Gastroesophageal sphincter (tissue), 4 donors: ENCODE measurements at places on chromosomes 7 and 10. TPM values are rescaled to one million over a fixed set of nuclear protein-coding genes. Genes with fewer than 3 reads are reported as not detected.

Gene ANKRD2
- not detected for total RNA-seq

Gene CCZ1B
- total RNA-seq: 41.6 TPM

Gene RASSF4
- total RNA-seq: 57.7 TPM

Gene TMEM130
- total RNA-seq: 0.15 TPM

Gene WEE2
- total RNA-seq: not detected

Gene METTL27
- total RNA-seq: 4.4 TPM

Gene CALML5
- total RNA-seq: not detected

Gene HNRNPF
- 215 TPM for total RNA-seq

Gene C10orf105
- total RNA-seq: 0.13 TPM

Gene SOSTDC1
- total RNA-seq: 3.4 TPM

Gene ZNF467
- 15.4 TPM for total RNA-seq

Gene TUBGCP2
- total RNA-seq: 35.8 TPM

Gene MMP21
- total RNA-seq: 0.13 TPM

Gene OPN4
- not detected for total RNA-seq

Gene OR2F2
- total RNA-seq: not detected

Gene CYP2C19
- 0.89 TPM for total RNA-seq

Gene CRPPA
- 4.7 TPM for total RNA-seq

DNA sequence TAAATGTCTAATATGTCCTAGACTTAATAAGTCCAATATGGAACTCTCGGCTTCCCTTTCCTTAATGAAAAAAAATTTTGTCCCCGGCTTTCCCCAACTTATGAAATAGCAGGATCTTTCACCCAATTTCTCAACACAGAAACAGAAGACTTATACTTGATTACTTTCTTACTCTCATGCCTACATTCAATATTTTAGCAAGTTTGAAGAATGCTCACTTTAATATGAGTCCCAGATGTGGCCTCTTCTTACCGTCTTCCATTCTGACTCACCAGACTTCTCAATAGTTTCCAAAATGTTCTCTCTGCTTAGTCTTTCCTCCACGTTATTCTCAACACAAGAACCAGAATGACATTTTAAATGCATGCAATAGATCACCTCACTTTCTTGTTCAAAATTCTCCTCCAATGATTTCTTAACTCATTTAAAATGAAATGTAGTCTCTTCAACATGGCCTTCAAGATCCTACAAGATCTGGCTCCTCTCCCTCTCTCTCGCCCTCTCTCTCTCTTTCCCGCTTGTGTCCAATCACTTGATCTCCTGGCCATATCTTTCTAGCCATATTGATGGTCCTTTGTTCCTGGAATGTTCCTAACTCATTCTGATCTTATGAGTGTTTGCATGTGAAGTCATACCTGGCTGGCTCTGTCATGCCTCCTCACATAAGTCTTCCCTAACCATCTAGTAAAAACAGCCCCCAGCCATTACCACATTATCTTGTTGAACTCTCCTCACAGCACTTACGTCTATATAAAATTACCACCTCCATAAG, 119.7 kb upstream of the FAM3C start:
- no peak for ATAC-seq

- ATAC-seq: no peak
Measured at GRCh38 chr7:151790095-151790829, 86.7 kb downstream of the PRKAG2 start.

- no peak for ATAC-seq
Measured at GRCh38 chr7:21719846-21720245, 177.0 kb downstream of the DNAH11 start.

DNA sequence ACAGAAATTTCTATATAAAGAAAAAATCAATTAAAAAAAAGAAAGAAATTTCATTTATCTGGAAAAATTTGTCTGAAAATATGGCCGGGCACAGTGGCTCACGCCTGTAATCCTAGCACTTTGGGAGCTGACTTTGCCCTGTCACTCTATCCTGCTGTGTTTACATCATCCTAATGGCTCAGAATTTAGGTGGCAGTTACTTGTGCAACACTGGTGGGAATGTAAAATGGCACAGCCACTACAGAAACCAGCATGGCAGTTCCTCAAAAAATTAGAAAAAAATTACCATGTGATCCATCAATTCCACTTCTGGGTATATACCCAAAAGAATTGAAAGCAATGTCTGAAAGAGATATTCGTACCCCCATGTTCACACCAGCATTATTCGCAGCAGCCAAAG, 405.2 kb upstream of the AUTS2 start:
- ATAC-seq: no peak

- no peak for ATAC-seq
Measured at GRCh38 chr10:121783782-121784372, 144.0 kb downstream of the ATE1 start.

GRCh38 chr7:132345543-132346129, 230.6 kb downstream of the PLXNA4 start:
- ATAC-seq: no peak

DNA sequence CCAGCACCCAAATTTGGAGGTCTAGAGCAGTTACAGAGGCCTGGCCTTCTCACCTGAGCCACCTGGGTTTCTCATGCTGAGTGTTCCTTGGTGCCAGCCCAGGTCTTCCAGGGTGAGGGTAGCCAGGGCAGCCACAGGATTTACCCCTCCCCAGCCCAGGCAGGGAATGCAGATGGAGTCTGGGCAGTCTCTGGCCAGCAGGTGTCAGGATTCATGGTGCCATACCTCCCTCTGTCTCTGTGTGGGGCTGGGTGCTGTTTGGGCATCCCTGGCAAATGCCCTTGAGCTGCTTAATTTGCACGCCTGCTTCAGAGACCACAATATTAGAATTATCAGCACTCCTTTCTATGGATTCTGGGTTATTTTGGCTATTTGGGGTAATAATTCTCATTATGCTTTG, 246.7 kb downstream of the GFRA1 start:
- ATAC-seq: no peak

- peak; percentile 67 for ATAC-seq
Measured at GRCh38 chr7:101733713-101734475, 83.5 kb upstream of the CUX1 start.

GRCh38 chr10:33506838-33507661, 172.6 kb upstream of the NRP1 start:
- ATAC-seq: peak; percentile 33

GRCh38 chr7:159097661-159098423, 46.8 kb downstream of the VIPR2 start:
- no peak for ATAC-seq

DNA sequence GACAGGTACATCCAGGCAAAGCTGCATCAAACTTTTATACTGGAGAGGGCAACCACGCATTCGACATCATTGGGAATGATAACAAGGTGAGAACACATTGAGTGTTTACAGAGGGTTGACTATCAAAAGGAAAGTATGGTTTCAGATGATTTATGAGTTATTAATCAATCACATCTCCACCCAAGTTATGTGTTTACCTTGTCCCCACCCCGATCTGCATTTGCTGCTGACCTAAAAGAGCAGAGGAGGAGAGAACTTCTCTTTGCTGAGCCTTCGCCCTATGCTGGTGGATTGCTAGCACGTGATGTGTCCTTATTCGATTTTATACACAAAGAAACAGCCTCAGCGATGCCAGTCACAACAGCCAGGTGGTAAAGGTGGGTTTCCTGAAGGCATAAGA, at the start of gene MSMB:
MSMB (minus strand) TSS at position 9 of the 400 bp plus-strand sequence. CDS start 32 bp downstream, outside the sequence.
- no peak for ATAC-seq

DNA sequence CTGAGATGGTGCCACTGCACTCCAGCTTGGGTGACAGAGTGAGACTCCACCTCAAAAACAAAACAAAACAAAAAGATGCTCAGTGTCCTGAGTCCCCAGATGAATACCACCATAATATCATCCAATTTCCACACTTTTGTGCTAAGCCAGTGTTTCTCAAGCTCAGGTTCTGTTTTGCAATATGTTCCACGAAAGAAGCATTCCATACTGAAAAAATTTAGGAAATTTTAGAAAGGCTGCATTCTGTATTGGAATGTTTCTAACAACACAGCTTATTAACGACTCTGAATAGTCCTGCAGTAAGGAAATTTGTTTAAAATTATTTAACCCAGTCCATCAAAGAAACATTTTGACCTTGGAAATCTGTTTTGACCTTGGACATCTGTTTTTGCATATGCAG, 142.4 kb downstream of the EPC1 start:
- ATAC-seq: no peak

DNA sequence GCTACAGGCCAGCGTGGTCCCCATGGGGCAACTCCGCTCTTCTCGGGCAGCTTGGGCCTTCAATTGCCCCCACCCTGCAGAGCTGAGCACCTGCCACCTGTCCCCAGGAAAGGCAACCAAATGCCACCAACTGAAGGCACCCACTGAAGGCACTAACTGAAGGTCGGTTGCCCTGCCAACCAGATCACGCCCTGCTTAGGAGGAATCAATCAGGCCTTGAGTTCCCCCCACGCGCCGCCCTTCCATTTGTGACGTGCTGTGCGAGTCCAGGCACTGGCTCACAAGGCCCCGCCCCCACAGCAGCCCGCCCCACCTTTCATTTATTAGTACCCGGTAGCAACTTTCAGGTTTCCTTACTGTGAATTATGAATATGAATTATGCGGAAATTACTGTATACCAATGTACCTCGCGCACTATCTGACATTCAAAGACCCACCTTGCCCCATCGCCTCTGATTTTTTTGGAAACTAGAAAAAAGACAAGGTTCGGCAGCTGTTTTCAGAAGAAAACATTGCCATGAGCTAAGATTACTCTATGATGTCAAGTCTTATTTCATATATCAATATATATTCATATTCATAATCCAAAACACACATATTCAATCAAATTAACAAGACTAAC, 83.6 kb upstream of the ABI1 start:
- no peak for ATAC-seq

DNA sequence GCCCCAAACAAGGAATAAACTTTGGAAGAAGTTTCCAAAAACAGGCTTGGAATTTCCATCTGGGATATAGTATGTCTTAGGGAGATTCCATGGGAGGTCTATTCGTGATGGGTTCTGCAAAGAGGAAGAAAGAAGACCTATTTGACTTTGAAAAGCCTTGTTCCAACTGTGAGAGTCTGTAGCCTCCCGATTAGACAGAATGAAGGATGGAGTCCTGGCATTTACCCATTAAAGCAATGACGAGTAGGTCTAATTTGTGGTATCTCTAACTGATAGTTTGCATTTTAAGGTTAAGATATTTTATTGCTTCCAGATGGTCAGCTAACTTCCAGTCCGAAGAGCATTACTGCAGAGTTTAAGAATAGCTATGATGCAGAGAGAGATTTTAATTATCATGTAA, 19.5 kb upstream of the GALNT17 start:
- ATAC-seq: no peak

GRCh38 chr7:80703272-80703671, 64.8 kb downstream of the CD36 start:
- ATAC-seq: no peak

DNA sequence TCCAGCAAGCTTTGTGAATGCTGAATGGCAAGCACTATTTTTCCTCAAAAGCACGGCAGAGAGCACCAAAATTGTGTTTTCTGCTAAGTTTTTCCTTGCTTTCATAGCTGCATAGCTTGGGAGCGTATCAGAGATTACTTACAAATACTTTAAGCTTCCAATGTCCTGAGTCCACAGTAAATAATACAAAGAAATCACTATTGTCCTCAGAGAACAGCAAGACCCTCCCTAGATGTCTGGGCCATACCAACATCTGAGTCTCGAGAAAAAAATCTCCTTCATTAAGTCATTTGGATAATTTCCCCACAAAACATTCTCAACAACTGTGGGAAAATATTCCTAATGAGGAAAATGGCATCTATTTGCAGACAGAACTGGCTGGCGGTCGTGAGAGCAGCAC, 41.7 kb downstream of the SGMS1 start:
- ATAC-seq: no peak

- ATAC-seq: no peak
Measured at GRCh38 chr10:29394321-29394932, 105.6 kb downstream of the LYZL1 start.

- ATAC-seq: no peak
Measured at GRCh38 chr10:107807836-107808235, 643.3 kb upstream of the SORCS1 start.

- ATAC-seq: no peak
Measured at GRCh38 chr10:26855186-26855585, 5.6 kb downstream of the ABI1 start.

DNA sequence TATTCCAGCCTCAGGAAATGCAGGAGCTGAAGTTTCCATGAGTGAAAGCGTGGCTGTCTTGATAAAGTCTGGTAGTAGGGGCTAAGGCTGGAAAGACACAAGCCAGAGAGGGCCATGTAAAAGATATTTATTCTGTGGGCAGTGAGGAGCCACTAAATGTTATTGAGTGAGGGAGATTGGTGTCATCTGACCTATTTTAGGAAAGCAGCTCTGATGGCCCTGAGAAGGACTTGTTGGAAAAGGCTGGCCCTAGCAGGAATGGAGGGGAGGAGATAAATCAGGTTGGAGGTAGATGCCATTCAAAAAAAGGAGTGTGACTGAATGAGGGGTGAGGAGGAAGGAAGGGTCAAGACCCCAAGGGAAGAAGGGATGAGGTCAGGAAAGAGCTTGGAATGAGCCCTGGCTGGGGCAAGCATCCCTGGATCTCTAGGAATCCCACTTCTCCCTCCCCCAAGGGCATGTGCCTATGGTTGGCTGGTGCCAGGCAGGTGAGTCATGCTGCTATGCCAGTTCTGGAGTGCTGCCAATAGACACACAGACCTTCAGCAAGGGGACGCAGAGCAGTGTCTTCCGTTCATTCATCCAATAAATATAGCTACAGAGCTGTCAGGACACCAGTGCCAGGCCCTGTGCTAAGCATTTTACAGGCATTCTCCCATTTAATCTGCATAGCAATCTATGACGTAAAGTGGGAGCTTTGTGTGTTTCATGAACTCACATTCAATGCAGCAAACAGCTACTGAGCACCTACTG, 2.0 kb downstream of the ANKRD2 start:
- peak; percentile 88 for ATAC-seq

DNA sequence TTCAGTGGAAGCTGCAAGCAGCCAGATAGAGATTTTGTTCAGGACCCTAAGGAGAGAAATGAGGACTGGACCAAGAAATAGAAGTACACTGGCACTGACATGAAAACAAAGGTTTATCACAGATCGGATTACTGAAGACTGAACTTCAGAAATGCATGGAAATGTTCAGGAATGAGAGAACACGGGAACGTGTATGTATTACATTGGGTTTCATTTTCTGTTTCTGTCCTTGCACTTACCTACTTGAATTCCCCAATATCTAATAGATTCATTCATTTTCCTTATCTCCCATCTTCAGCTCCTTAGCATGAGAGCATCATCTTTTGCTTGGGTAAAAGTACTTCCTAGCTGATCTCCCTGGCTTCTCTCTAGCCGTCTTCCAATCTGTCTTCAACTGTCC, 114.5 kb downstream of the CACNB2 start:
- no peak for ATAC-seq

- ATAC-seq: peak; percentile 40
Measured at GRCh38 chr7:158976468-158976848, 120.1 kb downstream of the DYNC2I1 start.

DNA sequence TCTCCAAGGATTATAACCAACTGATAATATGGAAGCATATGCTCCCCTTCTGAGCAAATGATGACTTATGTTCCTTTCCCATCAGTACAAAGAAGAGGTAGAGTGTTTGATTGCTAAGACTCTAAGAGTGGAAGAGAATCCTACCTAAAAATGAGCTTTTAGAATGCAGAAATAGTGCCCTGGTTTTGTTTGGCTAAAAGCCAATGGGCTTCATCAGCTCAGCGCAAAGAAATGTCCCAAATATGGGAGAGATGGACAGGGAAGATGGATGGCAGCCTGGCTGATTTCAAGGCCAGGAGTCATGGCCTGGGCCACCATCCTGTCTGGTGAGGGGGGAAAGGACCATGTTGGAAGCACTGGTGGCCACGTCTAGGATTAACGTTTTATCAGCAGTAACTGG, 60.2 kb downstream of the GPR26 start:
- ATAC-seq: no peak

GRCh38 chr10:86169506-86170254, 196.9 kb downstream of the GRID1 start:
- no peak for ATAC-seq

GRCh38 chr10:111082102-111082975, 5.5 kb downstream of the ADRA2A start:
- ATAC-seq: no peak
